NCI-H1105 (cell line): ENCODE measurements at places on chromosomes 3 and 15.

DNA sequence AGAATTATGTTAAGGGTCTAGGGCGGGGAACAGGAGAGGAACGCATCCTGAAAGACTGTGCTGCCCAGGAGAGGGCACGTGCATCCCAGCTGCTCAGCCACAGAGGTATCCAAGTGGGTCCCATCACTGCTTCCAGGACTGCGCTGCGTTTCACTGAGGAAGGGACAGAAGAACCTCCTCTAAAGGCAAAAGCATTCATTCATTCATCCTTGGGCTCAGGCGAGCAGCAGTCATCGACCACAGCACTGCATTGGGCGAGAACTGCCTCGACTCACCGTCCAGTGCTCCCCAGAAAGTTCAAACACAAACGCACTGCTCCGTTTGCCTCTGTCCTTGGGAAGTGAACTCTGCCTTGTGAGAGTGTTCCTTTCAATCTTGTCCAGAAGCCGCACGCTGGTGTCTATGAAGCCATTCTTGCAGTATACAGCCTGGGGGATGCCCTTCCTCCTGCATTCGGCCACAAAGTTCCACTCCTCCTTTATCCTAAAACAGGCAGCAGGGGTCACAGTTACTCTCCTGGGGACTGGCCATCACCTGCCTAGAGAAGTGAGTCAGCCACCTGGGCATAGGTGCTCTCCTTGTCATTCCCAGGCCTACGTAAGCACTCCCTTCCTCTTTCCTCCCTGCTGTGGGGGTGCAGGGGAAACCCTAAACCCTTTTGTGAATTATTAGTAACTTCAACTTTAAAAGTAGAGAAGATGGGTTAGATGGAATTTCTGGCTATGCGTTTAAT lies 21.2 kb downstream of the LRRC2 start:
- no peak for DNase-seq

GRCh38 chr15:36517758-36518157 lies 61.7 kb upstream of the CDIN1 start:
- DNase-seq = no peak

DNA sequence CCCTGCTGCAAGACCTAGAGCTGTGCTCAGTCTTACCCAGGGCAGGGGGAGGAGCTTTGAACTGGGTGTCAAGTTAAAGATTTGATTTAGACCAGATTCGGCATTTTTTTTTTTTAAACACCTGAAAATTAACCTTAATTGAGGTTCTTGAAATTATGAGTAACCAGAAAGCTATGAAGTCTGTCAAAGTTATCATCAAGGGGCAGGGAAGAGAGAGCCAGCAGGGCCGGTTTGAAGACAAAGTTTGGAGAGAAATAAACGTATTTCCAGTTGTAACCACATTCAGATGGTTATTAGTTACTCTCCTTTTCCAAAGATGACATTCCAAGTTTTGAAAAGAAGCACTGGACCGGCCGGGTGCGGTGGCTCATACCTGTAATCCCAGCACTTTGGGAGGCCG lies 12.0 kb downstream of the TMEM266 start:
- DNase-seq = no peak

- peak; percentile 76 for DNase-seq
Measured at GRCh38 chr3:130759692-130760338, 13.2 kb upstream of the PIK3R4 start.

- DNase-seq = peak; percentile 25
Measured at GRCh38 chr3:172709774-172710663, 848 bp downstream of the NCEH1 start.

DNA sequence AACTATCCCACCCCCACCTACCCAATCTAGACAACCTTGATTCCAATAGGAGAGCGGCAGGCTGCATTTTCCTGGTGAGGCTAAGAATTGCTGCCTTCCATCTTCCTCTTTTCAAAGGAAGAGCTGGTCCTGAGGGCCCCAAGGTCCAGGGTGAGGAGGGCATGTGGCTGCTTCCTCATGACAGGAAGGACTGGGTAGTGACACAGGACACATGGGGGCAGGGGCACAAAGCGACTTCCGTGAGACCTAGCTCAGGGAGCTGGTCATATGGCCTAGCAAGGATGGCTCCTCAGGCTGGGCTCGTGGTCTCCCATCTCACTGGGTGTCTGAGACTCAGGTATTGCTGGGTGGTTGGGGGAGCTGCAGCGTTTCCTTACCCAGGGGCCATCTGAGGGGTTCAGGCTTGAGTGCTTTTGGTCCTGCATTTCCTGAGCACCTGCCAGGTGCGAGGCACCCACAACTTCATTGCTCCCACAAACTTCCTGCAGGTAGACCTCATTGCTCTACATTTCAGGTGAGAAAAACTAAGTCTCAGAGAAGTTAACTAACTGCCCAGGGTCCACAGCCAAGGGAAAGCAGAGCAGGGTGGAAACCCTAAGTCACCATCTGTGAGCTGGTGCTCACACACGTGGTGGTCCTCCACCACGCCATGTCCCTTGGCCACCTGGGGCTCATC lies 160.0 kb upstream of the TLE3 start:
- no peak for DNase-seq

- DNase-seq = no peak
Measured at GRCh38 chr3:4523710-4524698, 30.9 kb downstream of the ITPR1 start.

DNA sequence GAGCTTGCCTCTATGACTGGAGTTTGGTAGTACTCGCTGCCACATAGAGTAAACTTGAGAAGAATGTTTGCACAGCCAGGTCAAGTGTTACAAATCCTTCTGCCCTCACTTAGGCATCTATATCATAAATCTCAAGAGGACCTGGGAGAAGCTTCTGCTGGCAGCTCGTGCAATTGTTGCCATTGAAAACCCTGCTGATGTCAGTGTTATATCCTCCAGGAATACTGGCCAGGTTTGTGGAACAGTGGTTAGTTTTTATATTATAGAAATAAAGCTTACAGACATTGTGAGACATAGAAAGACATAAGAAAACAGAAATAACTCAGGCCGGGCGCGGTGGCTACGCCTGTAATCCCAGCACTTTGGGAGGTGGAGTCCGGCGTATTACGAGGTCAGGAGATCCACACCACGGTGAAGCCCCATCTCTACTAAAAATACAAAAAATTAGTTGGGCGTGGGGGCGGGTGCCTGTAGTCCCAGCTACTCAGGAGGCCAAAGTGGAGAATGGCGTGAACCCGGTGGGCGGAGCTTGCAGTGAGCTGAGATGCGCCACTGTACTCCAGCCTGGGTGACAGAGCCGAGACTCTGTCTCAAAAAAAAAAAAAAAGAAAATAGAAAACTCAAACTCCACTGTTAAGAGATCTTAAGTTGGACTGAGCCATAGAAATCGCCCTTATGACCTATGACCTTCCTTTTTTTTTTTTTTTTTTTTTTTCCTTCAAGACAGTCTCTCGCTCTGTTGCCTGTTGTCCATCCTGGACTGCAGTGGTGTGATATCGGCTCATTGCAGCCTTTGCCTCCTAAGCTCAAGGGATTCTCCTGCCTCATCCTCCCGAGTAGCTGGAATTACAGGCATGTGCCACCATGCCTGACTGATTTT lies 2.2 kb downstream of the RPSA start:
- no peak for DNase-seq

DNA sequence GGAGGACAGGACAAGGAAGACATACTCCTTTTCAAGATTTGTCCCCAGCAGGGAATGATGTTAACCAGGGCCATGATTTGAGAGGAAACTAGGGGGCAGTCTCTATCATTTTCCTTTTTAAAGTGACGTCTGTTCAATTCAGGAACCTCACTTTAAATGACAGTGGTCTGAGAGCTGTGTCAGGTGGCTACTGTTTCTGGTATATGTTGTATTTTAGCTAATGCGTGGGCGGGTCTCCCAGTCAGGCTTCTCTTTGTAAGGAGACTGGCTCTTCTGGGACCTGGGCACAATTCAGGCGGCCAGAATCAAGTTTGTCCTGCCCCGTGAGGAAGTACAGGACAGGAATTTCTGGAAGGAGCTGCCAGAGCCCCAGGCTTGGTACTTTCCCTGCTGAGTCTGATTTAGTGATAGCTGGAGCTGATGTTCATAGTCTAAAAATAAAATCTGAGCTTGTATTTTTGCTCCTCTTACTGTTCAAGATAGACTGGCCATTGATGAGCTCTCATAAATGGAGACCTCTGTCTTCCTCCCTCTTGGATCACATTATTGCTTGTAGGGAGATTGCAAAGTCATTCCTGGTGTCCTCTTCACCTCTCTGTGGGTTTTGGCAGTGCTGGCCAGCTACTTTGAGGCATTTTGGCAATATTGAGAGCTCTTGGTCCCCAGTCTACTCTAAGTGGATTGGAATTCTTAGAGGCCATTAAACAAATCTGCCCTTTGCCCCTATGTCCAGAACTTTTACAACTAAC lies 25.6 kb downstream of the SQOR start:
- no peak for DNase-seq

DNA sequence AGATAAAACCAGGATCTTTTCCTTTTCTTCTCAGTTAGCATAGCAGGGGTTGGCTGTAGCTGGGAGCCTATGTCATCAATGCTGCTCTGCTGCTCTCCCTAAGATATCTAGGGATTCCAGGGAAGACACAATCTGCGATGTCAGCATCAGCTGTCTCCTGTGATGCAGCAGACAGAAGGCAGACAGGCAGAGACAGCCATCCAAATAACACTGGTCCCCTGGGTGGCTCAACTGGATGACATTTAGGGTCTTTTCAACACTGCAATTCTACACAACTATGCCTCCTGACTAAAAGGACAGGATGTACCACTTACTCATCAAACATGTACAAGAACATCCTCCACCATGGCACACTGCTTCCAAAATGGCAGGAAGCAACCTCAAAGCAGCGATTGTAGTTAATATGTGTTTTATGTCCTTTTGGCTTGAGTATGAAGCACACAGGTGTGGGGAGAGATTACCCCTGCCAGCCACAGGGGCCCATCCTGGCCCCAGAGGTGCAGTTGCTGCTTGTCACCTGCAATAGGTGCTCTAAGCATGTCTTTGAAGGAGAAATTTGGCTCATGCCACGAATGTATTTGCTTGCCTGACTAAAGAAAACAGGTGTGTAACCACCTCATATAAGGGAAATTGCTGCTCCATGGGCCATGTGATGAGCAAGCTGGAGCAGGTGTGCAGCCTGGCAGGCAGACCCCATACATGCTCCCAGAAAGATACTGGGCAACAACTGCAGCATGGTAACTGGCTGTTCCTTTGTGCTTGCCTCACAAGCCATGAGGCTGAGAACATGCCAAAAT lies 357.8 kb downstream of the VPS13C start:
- DNase-seq = peak; percentile 58

- DNase-seq = no peak
Measured at GRCh38 chr3:128112357-128112968, 11.1 kb downstream of the RUVBL1 start.

GRCh38 chr3:3082234-3082924 lies 27.8 kb downstream of the IL5RA start:
- DNase-seq = no peak

DNA sequence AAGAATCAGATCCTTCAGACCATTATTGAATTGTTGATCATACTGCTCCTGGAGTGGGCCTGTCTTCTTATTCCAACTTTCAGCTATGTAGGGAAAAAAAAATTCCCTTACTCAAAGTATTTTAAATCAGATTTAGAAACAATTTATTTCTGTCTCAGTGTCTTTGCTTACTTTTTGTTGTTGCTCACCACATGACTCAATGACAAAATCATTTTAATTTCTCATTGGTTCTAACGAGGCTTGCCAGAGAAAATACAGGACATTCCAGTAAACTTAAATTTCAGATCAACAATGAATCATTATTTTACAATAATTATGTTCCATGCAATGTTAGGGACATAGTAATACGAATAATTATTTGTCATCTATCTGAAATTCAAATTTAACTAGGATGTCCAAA lies 748.5 kb upstream of the CBLB start:
- DNase-seq = no peak

GRCh38 chr3:151196434-151196833 lies 6.6 kb downstream of the GPR171 start:
- no peak for DNase-seq

- DNase-seq = no peak
Measured at GRCh38 chr15:78046796-78047341, 30.6 kb downstream of the TBC1D2B start.

DNA sequence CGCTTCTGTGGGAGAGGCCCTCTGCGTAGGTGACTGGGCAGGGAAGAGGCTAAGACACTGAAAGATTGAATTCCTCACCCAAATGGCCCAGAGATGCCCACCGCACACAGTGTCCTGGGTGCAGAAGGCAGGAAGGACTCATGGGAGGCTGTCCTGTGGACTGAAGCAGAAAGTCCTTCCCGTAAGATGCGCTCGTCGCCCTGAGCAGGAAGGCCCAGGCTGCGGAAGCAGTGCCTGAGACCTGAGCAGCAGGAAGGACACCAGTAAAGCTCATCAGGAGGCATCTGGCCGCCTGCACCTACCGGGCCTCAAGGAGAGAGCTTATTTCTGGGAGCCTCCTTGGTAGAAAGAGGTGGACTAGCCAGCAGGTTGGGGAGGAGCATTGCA lies 3.3 kb downstream of the PAK6 start:
- no peak for DNase-seq

DNA sequence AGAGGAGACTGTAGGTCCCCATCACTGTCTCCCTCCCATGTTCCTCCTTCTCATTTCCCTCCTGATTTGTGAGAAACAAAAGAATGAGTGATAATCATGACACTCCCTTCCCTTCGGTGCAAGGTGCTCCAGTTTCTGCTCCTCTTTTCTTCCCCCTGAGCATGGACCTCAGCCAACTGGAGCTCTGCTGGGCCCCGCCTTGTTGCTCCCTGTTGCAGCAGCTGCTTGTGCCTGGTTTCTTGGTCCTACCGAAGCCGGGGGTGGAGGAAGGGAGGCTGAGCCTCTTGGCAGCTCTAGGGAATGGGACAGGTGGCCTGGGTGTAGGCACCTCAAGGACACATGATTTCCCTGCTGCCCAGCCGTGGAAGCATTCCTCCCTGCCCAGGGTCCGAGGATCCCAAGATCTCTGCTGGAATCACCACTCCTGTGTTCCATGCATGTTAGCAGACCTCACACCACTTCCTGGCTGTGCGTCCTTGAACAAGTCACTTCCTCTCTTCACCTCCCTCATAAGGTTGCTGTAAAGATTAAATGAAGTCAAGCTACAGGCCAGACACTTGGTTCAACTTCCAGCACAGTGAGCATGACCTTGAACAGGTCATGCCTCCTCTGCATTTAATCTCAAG lies 131.6 kb upstream of the ABHD17C start:
- DNase-seq = no peak

DNA sequence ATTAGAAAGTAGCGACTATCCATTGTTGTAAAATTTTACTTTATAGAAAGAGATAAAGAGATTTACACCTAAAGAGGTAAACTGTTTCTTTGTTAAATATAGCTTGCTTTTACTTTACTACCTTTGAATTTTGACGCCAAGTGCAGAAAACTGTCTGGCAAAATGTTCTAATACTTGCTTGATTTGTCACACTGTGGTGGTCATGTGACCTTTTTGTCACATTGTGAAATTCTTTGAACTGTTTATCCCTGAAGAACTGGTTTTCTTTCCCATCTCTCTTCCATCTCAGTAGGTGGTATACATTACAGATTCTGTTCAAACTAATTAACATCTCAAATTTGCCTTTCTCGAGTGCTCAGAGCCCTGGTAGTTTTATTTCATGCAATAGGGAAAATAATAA lies 327.4 kb downstream of the NAALADL2 start:
- DNase-seq = no peak

DNA sequence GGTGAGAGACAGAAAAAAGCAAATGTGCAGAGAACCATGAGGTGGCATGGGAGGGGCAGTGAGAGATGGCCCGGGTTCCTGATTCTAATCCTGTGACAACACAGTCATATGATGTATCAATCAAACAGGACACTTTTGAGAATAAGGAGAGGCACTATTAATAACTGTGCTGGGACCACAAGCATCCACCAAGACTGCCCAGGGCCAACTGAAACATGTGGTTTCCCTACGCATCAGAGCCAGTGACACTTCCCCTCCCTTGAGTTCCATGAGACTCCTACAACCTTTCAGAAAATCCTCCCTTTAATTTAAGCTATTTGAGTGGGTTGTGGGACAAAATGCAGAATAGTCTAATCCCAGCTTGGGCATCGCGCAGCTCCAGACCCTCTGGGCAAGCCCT lies 17.4 kb downstream of the SH3BP5 start:
- DNase-seq = no peak
